Activated T-cell treated with anti-CD3 and anti-CD28 coated beads, Interleukin-2, amount 50 U/mL, for 4 hours (primary cell): ENCODE measurements at places on chromosomes 7 and 10. TPM values are rescaled to one million over a fixed set of nuclear protein-coding genes. Genes with fewer than 3 reads are reported as not detected.

The HSPA12A gene
- total RNA-seq, result 0.16 TPM

DNA sequence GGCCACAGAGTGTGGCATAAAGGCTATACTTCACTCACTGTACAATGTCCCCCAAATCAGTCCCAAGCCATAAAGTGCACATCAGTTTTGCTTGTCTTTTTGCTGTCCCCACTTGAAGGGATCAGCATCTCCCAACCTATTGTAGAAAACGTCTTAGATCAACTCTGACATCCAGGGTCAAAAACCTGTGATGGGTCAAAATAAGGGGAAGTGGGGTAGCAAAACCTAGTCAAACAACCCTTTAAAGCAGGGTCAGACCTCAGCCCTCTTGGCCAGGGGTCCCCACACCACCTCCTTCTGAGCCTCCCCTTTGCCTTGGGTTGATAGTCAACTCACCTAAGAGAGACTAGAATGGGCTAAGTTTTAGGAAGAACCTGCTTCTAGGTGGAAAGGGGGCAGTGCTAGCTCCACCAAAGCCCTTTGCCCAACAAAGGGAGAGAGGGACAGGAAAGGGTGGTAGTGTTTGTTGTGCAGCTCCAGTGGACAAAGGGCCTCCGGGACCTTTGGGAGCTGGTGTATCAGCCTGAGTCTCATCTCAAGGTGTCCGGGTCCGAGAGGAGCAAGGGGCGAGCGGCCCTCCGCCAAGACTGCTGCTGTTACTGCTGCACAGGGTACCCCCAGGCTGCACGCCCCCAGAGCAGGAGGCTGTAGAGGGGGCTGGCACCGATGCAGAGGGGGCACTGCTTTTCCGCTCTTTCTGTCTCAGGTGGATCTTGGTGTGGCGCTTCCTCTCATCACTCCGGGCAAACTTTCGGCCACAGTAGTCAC lies 3.3 kb downstream of the EGR2 start:
- DNase-seq, result peak; percentile 13

The OR6B1 gene
- total RNA-seq, result not detected

DNA sequence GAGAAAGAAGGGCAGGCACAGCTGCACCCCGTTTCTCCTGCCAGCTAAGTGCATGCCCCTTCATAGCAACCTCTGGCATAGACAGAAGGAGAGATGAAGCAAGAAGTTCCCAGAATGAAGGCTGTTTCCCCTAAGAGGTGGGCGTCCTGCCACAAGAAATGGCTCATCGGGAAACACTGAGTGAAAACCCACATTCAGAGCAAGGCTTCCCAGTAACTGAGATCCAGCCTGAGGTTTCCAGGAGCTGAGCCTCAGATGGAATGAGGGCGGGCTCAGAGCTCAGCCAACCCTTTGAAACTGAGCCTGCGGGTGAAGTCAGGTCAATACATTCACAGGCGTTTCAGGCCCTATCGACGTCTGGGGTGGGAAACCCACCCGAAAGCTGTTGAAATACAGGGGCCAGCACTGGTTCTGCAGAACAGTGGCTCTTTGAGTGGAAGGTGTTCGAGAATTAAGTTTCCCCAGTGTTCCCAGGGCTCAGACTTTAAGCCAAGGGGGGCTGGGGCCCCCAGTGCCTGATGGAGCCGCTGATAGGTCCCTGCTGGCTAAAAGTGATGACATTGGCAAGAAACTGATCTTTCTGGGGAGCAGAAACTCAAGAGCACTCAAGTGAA lies 510.2 kb downstream of the RPS24 start:
- no peak for DNase-seq

The HOXA6 gene
- total RNA-seq, result not detected

- DNase-seq, result no peak
Observed at GRCh38 chr10:126808103-126808502, 97.1 kb upstream of the DOCK1 start.

The ITGB1 gene
- 90.6 TPM for total RNA-seq

GRCh38 chr7:2605608-2606538 lies 25.9 kb upstream of the TTYH3 start:
- DNase-seq, result no peak

DNA sequence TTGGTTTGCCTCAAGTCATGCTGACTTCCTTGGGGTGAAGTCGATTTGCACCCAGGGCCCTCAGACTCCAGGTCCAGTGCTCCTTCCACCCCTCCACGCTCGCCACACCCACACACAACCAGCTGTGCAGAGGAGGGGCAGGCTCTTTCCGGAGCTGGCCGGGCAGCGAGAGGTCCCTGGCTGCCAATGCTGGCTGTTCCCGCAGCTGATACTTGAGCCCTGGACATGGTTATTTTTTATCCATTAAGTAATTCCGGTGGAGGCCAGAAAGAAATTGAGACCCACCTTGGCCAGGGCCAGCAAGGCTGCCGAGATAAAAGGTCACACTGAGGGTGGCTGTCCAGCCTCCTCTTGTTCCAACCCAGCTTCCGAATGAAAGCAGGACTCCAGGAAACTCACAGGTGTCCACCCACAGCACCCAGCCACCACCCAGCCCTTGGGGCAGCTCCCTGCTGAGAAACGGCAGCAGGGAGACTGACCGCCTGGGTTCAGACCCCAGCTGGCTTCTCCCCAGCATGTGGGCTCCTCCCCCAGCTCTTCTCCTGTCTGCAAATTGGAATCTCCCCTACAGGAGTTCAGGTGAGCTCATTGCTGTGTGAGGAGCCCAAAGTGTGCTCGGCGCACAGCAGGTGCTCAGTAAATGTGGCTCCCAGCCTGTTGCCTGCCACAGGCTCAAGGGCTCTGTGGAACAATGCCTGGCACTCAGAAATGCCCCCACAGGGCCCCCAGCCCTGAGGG lies 77.8 kb downstream of the PDGFA start:
- DNase-seq, result no peak

DNA sequence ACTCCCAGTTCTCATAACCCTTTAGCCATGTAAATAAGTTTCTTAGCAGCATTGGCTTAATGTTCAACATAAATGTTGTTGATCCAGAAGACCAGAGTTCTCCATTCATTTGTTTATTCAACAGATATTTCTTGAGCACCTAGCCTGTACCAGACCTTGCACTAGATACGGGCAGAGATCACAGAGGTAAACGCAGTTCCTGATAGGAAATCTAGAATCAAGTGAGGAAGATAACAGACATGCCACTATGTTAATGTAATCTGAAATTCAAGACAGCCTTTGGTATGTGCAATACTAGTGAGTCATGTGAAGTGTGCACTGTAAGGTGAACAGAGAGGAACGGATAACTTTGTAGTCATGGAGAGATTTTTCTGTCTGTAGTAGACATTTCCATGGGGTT lies 3.0 kb downstream of the BUB3 start:
- no peak for DNase-seq

The VAX1 gene
- total RNA-seq, result not detected

The MUC12 gene
- 0.20 TPM for total RNA-seq

GRCh38 chr10:3785851-3786271 lies 852 bp upstream of the KLF6 start:
- peak; percentile 49 for DNase-seq
